Effector CD4-positive, alpha-beta T cell (primary cell): ENCODE measurements at places on chromosomes 7 and 10.

GRCh38 chr7:74180866-74181265 is 6.7 kb downstream of the EIF4H start:
- no peak for DNase-seq

- DNase-seq = no peak
Measured at GRCh38 chr7:7843240-7843639, 124.8 kb upstream of the RPA3 start.

GRCh38 chr7:94436018-94436604 is 41.4 kb downstream of the COL1A2 start:
- DNase-seq = peak; percentile 45

GRCh38 chr10:13946209-13946460 is 359.4 kb downstream of the PRPF18 start:
- DNase-seq = no peak
